Activated CD8-positive, alpha-beta T cell treated with anti-CD3 and anti-CD28 coated beads, Interleukin-2, amount 10 ng/mL, durations not matched to agents 7 days and 5 days (primary cell): ENCODE measurements at places on chromosomes 16 and 17. TPM values are rescaled to one million over a fixed set of nuclear protein-coding genes. Genes with fewer than 3 reads are reported as not detected.

GRCh38 chr16:68309799-68310198 is 947 bp downstream of the SLC7A6OS start:
- peak overlapping the region; percentile 88 for H3K27ac ChIP-seq
- peak; percentile 38 for DNase-seq
- no peaks in the 10 kb centered on the region for H3K27me3 ChIP-seq
- H3K4me1 ChIP-seq, result peaks cover 45% of the 10 kb centered on the region
- H3K4me3 ChIP-seq, result peak overlapping the region; percentile 89
- peaks cover 48% of the 10 kb centered on the region for H3K36me3 ChIP-seq

GRCh38 chr17:72258711-72259110 is 137.9 kb downstream of the SOX9 start:
- no peak for DNase-seq
- H3K4me1 ChIP-seq, result no peaks in the 10 kb centered on the region
- no peak overlapping the region for H3K27ac ChIP-seq
- H3K27me3 ChIP-seq, result no peaks in the 10 kb centered on the region

- H3K27me3 ChIP-seq, result peaks cover 43% of the 10 kb centered on the region
- no peaks in the 10 kb centered on the region for H3K36me3 ChIP-seq
- no peak overlapping the region for H3K4me3 ChIP-seq
- H3K27ac ChIP-seq, result no peak overlapping the region
These were observed 346.9 kb downstream of the FOXL1 start for GRCh38 chr16:86925067-86925791.

- no peak overlapping the region for H3K4me3 ChIP-seq
- H3K4me1 ChIP-seq, result peaks cover 12% of the 10 kb centered on the region
- no peaks in the 10 kb centered on the region for H3K36me3 ChIP-seq
- H3K27me3 ChIP-seq, result peaks cover 12% of the 10 kb centered on the region
These were observed 3.0 kb downstream of the PIPOX start for GRCh38 chr17:29045734-29046472.

GRCh38 chr16:87442581-87442966 is 50.2 kb downstream of the ZCCHC14 start:
- no peak overlapping the region for H3K27ac ChIP-seq
- no peak overlapping the region for H3K4me3 ChIP-seq
- H3K27me3 ChIP-seq, result peaks cover 5% of the 10 kb centered on the region
- DNase-seq, result no peak
- H3K36me3 ChIP-seq, result no peaks in the 10 kb centered on the region
- no peaks in the 10 kb centered on the region for H3K4me1 ChIP-seq

GRCh38 chr16:87824016-87824990 is 45.0 kb downstream of the SLC7A5 start:
- H3K36me3 ChIP-seq, result no peaks in the 10 kb centered on the region
- no peaks in the 10 kb centered on the region for H3K27me3 ChIP-seq
- no peak for DNase-seq
- peaks cover 11% of the 10 kb centered on the region for H3K4me1 ChIP-seq
- H3K27ac ChIP-seq, result no peak overlapping the region
- no peak overlapping the region for H3K4me3 ChIP-seq

GRCh38 chr16:74695450-74696422 is 4.9 kb downstream of the MLKL start:
- H3K36me3 ChIP-seq, result peaks cover 62% of the 10 kb centered on the region
- DNase-seq, result peak; percentile 79
- H3K27ac ChIP-seq, result peak overlapping the region; percentile 60
- H3K27me3 ChIP-seq, result no peaks in the 10 kb centered on the region
- H3K4me3 ChIP-seq, result peak overlapping the region; percentile 74

- no peaks in the 10 kb centered on the region for H3K27me3 ChIP-seq
- peak overlapping the region; percentile 90 for H3K27ac ChIP-seq
- DNase-seq, result no peak
- H3K36me3 ChIP-seq, result peaks cover 52% of the 10 kb centered on the region
These were observed 2.1 kb downstream of the NHERF1 start for GRCh38 chr17:74750327-74751069.

DNA sequence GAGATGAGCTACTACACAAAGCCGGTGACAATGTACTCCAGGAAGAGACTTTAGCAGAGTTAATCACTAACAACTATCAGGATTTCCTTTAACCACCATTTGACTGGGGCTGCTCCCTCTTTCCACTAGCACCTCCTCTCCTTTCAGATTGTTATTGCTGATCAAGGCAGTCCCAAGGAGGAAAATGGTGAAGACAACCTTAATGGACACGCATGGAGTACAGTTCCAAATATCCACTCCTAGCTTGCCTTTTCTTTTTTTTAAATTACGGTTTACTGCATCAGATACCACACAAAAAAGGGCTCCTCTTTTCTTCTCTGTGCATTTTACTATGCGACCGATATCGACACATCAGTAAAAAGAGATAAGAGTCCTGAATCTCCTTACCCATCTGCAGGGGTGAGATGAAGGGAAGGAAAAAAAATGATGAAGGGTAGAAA is 30.9 kb downstream of the FAM222B start:
- H3K27ac ChIP-seq, result peak overlapping the region; percentile 46
- peaks cover 5% of the 10 kb centered on the region for H3K36me3 ChIP-seq
- H3K27me3 ChIP-seq, result no peaks in the 10 kb centered on the region
- peaks cover 32% of the 10 kb centered on the region for H3K4me1 ChIP-seq
- peak; percentile 26 for DNase-seq

DNA sequence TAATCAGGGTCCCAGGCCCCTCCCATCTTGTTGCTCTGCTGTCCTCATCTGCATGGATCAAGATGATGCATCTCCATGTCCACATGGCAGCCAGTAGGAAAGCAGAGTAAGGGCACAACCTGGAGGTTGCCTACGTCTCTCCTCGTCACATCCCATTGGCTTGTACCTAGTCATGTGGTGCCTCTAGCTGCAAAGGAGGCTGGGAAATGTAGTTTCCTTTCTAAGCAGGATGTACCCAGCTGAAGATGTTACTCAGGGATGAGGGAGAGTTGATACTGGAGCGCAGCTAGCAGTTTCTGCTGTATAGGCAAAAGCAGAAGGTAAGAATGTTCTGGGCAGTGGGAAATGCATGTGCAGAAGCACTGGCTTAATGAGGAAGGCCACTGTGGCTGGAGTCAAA is 20.8 kb downstream of the ABCC1 start:
- H3K4me1 ChIP-seq, result peaks cover 7% of the 10 kb centered on the region
- peaks cover 73% of the 10 kb centered on the region for H3K36me3 ChIP-seq
- no peaks in the 10 kb centered on the region for H3K27me3 ChIP-seq
- DNase-seq, result no peak

GRCh38 chr17:54530398-54530797 is 370.3 kb upstream of the TOM1L1 start:
- no peak for DNase-seq
- no peaks in the 10 kb centered on the region for H3K36me3 ChIP-seq
- H3K27me3 ChIP-seq, result no peaks in the 10 kb centered on the region
- H3K27ac ChIP-seq, result no peak overlapping the region

DNA sequence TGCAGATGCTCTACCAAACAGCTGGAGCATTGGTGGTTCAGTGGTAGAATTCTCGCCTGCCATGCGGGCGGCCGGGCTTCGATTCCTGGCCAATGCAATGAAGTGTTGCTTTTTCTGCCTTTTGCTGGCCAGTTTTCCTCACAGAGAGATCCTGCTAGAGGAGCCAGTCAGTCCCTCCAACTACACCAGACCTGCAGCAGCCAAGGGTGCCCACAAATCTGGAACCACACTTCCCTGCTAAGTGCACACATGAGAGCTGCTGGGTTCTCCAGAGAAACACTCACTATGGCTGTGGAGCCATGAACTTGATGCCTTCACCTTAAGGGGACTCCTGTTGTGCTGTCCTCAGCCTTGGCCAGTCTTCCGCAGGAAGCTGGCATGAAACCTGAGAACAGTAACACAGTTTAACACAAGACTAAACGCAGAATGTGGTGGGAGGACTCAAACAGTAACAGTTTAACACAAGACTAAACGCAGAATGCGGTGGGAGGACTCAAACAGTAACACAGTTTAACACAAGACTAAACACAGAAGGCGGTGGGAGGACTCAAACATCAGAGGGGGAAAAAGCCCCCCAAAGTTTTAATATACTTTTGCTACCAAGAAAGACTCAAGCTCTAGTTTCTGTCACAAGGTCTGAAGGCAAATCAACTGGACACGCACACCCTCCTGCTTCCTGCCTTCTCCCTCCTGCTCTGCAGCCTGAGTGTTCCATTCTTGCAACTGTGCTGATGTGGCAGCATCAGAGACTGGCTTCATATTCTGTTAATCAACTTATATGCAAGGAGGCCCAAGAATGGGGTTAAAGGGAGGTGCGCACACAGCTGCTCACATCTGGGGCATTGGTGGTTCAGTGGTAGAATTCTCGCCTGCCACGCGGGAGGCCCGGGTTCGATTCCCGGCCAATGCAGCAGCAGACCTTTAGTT is 12.0 kb downstream of the VAC14 start:
- no peaks in the 10 kb centered on the region for H3K27me3 ChIP-seq
- H3K27ac ChIP-seq, result no peak overlapping the region
- no peaks in the 10 kb centered on the region for H3K4me1 ChIP-seq
- no peak for DNase-seq

DNA sequence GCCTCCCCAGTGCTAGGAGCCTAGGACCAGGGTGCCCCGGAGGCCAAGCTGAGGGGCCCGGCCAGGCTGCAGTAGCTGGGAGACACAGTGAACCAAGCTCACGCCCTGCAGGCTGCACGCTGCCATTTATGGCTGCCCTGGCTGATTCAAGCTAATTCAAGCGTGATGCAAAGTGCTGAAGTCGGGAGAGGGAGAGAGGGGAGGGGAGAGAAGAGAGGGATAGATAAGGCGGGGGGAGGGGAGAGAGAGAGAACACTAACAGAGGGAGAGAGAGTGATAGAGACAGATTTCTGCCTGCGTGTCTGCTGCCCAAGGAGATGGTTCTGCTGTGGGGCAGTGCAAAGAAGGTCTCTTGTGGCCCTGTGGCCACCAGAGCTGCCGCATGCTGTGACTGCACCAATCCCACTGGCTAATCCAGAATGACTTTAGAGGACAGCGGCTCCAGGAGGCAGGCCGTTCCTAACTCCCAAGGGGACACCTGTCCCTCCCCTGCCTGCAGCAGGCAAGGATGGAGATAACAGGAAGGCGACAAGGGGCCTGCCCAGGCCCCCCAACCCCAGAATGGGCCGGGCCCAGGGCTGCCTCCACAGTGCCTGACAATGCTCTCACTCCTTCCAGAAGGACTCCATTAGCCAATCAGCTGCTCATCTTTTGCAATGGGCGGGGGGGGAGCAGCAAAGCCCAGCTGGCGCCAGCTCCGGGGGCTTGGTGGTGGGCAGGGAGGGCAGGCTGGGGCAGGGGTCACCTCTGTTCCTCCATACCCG is 12.9 kb downstream of the MXRA7 start:
- H3K4me3 ChIP-seq, result no peak overlapping the region
- DNase-seq, result no peak
- H3K36me3 ChIP-seq, result no peaks in the 10 kb centered on the region
- no peaks in the 10 kb centered on the region for H3K27me3 ChIP-seq
- peaks cover 29% of the 10 kb centered on the region for H3K4me1 ChIP-seq
- no peak overlapping the region for H3K27ac ChIP-seq

GRCh38 chr17:7732981-7733539 is 15.5 kb downstream of the DNAH2 start:
- peaks cover 29% of the 10 kb centered on the region for H3K27me3 ChIP-seq
- H3K27ac ChIP-seq, result no peak overlapping the region
- H3K4me3 ChIP-seq, result no peak overlapping the region
- H3K4me1 ChIP-seq, result no peaks in the 10 kb centered on the region
- DNase-seq, result no peak

DNA sequence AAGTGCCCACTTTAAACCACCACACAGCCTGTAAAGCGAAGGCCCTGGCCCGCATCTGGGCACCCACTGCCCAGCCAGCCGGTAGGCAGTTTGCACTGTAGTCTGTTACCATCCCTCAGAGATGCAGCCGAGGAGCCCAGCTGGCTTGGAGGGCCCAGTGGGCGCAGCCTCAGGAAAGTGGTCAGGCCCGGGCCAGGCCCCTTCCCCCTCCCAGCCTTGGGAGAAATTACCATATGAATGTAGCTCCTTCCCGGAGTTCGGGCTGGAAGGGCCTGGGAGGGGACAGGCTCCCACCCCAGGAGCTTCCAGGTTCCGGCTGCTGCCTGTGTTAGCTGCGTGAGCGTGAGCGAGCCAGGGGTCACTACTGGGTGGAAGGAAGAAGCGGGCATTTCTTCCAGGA is 325.4 kb downstream of the SEC14L1 start:
- H3K4me3 ChIP-seq, result peak overlapping the region; percentile 63
- H3K36me3 ChIP-seq, result peaks cover 82% of the 10 kb centered on the region
- no peak for DNase-seq
- H3K27me3 ChIP-seq, result no peaks in the 10 kb centered on the region

DNA sequence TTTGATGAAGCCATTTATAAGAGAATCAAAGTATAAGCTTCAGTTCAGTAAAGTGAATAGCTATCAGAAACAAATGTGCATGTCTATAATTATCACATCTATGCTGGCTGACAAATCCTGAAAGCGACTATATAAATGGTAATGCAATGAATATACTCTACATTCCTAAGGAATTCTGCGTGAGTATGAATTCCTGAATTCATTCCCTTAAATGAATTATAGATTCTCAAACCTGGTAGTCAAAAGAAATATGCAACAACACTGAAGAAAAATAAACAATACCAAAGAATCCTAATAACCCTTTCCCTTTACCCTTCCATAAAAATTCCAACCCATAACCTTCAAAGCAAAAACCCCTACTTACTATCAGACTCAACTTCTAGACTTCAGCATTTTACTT is 416.6 kb upstream of the PMFBP1 start:
- DNase-seq, result no peak
- H3K27ac ChIP-seq, result no peak overlapping the region
- H3K27me3 ChIP-seq, result no peaks in the 10 kb centered on the region
- no peaks in the 10 kb centered on the region for H3K36me3 ChIP-seq
- no peaks in the 10 kb centered on the region for H3K4me1 ChIP-seq
- no peak overlapping the region for H3K4me3 ChIP-seq

DNA sequence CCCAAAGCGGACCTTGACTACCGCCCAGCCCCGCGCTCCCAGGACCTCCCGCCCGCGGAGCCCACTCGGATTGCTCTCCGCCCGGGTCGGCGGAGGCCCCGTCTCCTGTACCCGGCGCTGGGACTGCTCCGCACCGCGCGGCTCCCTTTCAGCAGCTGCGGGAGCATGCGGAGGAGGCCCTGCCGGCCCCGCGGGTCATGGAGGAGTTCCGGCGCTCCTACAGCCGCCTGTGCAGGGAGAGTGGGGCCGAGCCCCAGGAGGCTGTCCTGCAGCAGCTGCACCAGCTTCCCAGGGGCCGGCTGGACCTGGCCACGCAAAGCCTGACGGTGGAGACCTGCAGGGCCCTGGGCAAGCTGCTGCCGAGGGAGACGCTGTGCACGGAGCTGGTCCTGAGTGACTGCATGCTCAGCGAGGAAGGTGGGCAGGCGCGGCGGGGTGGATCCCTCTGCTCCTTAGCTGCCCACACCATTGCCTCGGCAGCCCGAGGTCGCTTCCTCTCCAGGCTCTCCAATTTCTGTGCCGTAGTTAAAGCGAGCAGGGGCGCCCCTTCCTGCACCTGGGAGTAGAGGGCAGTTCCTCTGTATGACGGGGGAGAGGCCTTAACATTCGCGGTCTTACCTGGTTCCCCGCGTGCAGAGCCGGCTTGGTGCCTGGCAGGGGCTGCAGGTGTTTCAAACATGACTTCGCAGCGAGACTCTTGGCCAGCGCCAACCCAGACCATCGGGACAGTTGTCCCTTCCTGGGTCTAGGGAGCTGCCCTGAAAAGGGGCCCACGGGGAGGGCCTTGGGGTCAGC is 539 bp downstream of the LRRC45 start:
- H3K4me1 ChIP-seq, result peaks cover 43% of the 10 kb centered on the region
- no peaks in the 10 kb centered on the region for H3K27me3 ChIP-seq
- H3K36me3 ChIP-seq, result peaks cover 17% of the 10 kb centered on the region
- H3K27ac ChIP-seq, result peak overlapping the region; percentile 57
- H3K4me3 ChIP-seq, result peak overlapping the region; percentile 89
- peak; percentile 48 for DNase-seq

Gene HS3ST3A1
- total RNA-seq, result not detected

Gene SLC47A2
- total RNA-seq, result not detected

Gene TOM1L1
- not detected for total RNA-seq

Gene MIS12
- 40.0 TPM for total RNA-seq

Gene NOXO1
- not detected for total RNA-seq

Gene OR1A1
- not detected for total RNA-seq

Gene FOXN1
- not detected for total RNA-seq

Gene TNFRSF13B
- total RNA-seq, result not detected

Gene TP53TG3B
- total RNA-seq, result not detected

Gene HSPB9
- 0.29 TPM for total RNA-seq
